HEK293T (cell line): ENCODE measurements at places on chromosomes 13 and 19.

GRCh38 chr13:20192158-20192835 lies 441 bp downstream of the GJB2 start:
- DNase-seq, result peak; percentile 10

DNA sequence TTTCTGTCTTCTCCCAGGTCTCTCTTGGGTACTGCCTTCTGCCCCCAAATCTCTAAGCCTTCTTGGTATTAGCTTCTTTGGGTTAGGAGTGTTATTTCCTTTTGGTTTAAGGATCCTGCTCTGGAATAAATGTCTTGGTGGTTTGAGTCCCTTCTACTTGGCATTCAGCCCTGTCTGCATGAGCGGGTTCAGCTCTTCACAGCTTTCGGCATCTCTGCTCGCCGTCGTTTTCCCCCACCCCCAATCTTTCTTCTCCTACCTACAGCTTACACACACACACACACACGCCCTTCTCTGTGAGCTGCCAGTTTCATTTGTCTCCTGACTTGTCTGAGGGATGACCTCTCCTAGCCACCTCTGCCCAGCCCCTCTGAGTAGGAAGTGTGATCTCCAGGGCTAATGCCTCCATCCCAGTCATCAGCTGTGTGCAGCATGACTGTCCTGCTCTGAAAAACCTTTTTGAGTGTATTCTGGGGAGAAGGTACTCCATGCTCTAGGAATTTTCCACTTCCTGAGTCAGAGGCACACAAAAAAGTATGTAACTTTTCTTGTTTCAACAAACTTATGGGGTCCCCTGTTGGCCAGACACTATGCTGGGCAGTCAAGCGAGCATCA lies 4.7 kb downstream of the CNOT3 start:
- no peak for DNase-seq

- no peak for DNase-seq
Observed at GRCh38 chr13:52003541-52003940, 7.7 kb downstream of the ATP7B start.

DNA sequence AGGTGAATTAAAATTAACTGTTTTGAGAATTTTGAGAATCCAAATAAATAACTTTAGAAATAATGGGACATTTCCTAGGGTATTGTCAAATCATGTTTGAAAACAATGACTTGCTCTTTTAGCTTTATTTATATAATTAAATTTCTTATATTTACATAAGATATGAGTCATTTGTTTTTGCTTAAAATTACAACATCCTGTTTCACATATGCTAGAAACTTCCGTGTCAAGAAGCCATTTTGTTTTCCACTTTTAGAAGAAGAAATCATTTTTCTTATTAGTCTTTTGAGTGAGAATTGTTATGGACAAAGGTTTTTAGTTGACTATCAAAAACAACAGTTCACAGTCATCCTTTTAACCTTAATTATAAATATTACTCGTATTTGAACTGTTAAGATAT lies 48.2 kb downstream of the DPY19L3 start:
- no peak for DNase-seq

DNA sequence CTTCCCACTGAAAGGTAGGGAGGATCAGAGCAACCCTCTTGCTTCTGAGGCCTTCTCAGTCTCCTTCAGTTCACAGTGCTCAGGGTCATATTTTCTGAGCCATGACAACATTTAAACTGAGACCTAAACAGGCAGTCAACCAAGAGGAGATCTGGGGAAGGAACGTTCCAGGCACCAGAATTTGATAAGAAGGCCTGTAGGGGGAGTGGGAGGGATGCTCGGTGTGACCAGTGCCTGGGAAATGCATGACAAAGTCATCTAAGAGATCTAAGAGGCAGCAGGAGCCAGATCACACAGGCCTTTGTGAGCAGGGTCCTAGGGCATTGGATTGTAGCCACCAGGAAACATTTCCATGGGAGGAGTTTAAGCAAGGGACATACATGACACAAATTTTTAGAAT lies 71.6 kb downstream of the SHISA2 start:
- peak; percentile 22 for DNase-seq

- DNase-seq, result peak; percentile 77
Observed at GRCh38 chr13:32164622-32165268, 133.2 kb downstream of the FRY start.

GRCh38 chr19:55241143-55241934 lies 12.8 kb upstream of the TMEM86B start:
- DNase-seq, result no peak

DNA sequence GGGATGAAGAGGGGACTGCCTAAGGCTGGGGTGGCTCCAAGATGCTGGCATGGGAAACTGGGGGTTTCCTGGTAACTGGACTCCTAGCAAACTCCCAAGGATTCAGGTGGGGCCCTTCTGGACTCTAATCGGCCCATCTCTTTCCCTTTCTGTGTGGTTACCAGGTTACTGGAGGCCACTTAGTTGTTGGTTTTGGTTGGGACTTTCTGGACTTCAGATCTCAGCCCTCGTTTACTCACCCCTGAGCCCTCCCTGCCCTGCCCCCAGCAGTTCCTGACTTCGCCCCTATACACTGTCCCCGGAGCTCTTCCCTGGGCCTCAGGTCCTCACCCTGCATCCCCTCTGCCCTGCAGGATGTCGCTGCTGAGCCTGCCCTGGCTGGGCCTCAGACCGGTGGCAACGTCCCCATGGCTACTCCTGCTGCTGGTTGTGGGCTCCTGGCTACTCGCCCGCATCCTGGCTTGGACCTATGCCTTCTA lies 328 bp downstream of the CYP4F12 start:
- no peak for DNase-seq

- no peak for DNase-seq
Observed at GRCh38 chr13:102907016-102907756, 61.4 kb downstream of the ERCC5 start.
